Activated T-cell treated with anti-CD3 and anti-CD28 coated beads, Interleukin-2, amount 50 U/mL, for 72 hours (primary cell): ENCODE measurements at places on chromosomes 6 and 20.
A peak's percentile ranks its signal among the peaks of the same experiment; 100 is the strongest.

DNA sequence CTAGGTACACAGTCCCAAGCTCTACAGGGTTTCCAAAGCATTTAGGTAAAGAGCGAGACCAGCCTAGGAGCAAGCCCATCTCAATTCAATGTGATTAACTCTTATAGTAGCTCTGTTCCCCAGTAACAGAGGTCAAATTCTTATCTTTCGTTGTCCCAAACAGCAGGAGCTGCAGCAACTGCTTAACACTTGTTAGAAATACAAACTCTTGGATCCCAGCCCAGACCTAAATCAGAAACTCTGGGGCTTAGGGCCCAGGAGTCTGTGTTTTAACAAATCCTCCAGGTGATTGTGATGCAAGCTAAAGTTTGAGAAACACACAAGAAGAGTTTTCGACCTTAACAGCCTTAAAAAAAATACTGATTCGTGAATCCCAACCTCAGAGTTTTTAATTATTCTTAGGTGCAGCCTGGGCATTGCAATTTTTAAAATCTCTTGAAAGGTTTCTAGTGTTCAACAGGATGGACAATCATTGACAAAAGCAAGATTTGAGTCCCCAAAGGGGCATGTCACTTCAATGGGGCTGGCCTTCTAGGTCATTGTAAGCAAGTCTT, 127.4 kb upstream of the HCRTR2 start:
- DNase-seq: no peak

GRCh38 chr6:28490205-28490890, 25.2 kb downstream of the GPX6 start:
- DNase-seq: peak; percentile 23

DNA sequence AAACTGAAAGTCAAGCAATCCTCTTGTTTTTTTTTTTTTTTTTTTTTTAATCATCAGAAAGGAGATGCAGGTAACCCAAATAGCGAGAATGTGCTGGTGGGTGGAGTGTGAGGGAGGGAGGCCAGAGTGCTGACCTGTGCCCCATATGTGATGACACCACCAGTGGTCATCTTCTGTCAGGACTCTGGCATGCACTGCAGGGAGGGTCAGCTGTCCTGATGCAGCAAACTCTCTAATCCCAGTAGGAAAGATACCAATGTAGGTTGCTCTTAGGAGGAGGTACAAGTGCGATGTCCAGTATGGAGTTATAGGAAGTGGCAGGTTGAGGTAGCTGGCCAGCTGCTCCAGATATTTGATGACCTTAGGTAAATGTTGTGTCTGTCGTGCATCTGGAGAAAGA, 2.8 kb upstream of the CST4 start:
- no peak for DNase-seq

DNA sequence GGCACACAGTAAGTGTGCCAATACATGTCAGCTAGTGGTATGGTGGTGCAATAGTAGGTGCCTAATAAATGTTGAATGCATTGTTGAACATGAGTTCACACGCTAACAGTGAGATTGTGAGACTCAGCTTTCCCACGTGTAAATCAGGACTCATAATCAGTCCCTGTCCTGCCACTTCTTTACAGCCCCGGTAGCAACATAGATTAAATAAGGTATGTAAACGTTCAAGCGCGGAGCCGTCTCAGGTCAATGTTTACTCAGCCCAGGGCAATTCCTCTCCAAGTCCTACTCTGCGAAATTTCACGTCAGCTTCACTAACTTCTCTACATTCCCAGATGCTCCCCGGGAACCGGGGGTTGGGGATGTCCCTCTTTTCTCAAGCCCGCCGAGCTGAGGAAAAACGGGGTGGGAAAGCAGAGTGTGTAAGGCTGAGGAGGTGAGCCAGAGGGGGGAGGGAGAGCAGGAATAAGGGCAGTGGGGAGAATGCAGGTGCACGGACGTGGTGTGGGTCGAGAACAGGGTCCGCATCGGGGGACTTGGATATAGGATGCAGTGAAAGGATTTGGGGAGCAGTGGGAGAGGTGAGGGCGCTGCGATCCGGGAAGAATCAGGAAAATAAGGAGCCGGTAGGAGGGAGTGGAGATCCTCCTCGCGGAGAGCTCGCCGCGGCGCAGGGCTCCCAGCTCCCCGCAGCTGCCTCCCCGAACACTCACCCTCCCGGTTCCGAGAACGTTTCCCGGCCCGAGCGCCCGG, 544 bp upstream of the TP53INP2 start:
- DNase-seq: peak; percentile 8

GRCh38 chr6:157258878-157259277, 64.4 kb downstream of the TMEM242 start:
- DNase-seq: peak; percentile 16

- DNase-seq: no peak
Measured at GRCh38 chr20:536426-537010, 7.1 kb downstream of the CSNK2A1 start.

GRCh38 chr20:45987108-45987780, 15.2 kb upstream of the ZNF335 start:
- DNase-seq: peak; percentile 85

DNA sequence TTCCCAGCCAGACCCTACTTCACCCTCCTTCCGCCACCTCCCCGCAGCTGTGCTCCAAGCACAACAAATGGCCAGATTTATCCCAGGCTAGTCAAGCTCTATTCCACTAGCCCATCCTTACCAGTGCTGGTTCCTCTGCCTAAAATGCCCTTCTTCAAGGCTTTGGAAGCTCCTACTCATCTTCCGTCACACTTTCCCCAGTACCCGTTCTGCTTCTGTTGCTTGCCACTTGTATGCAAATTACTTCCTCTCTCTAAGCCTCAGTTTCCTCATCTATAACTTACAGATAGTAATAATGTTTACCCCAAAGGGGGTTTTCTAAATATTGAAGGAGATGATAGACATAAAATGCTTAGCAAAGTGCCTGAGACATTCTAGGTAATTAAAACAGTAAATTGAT, 193.1 kb downstream of the MAFB start:
- DNase-seq: no peak

- no peak for DNase-seq
Measured at GRCh38 chr6:168238159-168238909, 81.2 kb downstream of the DACT2 start.

DNA sequence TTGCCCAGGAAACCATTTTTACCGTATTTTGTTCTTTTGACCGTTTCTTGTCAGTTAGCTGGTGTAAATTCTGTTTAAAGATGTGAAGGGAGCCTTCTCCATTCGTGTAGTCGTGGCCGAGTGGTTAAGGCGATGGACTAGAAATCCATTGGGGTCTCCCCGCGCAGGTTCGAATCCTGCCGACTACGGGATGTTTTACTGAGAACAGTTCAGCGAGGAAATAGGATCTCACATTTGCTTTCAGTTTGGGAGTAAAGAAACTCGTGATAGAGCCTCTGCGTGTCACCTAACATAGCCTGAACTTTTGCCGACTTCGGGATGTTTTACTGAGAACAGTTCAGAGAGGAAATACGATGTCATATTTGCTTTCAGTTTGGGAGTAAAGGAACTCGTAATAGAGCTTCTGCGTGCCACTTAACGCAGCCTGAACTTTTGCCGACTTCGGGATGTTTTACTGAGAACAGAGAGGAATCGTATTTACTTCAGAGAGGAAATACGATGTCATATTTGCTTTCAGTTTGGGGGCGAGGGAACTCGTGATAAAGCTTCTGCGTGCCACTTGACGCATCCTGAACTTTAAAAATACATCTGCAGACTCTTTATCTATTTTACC, 5.9 kb upstream of the ZNF184 start:
- peak; percentile 86 for DNase-seq

DNA sequence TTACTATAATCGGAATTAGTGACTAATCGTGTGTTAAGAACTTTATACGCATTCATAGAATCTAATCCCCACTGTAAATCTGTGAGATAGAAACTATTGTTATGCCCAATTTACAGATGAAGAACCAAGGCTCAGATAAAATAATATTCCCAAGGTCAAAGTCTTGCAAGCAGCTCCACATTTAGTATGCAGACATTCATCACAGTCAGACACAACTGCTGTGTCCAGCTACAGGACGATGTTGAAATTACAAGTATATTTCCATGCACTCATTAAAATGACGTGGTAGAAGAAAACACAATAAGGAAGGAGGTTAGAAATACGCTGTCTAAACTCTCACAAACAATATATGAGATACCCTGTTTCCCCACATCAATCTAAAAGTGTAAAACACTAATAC, 82.5 kb downstream of the PREX1 start:
- DNase-seq: no peak

DNA sequence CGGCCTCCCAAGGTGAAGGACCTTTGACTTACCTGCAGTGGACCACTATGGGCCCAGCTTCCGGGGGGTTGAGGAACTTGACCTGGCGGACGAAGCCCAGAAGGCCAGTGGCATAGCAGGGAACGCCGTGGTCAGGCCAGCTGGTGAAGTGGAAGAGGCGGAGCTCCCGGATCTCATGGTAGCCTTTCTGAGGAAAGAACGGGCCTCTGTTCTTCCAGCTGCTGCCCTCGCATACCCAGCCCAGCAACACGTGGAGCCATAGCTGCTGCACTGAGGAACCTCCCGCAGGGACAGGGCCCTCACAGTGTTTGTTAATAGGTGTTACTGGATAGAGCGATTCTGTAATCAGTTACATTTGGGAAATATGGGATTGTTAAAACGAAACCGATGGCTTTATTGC, 492.1 kb upstream of the CHD6 start:
- DNase-seq: no peak

DNA sequence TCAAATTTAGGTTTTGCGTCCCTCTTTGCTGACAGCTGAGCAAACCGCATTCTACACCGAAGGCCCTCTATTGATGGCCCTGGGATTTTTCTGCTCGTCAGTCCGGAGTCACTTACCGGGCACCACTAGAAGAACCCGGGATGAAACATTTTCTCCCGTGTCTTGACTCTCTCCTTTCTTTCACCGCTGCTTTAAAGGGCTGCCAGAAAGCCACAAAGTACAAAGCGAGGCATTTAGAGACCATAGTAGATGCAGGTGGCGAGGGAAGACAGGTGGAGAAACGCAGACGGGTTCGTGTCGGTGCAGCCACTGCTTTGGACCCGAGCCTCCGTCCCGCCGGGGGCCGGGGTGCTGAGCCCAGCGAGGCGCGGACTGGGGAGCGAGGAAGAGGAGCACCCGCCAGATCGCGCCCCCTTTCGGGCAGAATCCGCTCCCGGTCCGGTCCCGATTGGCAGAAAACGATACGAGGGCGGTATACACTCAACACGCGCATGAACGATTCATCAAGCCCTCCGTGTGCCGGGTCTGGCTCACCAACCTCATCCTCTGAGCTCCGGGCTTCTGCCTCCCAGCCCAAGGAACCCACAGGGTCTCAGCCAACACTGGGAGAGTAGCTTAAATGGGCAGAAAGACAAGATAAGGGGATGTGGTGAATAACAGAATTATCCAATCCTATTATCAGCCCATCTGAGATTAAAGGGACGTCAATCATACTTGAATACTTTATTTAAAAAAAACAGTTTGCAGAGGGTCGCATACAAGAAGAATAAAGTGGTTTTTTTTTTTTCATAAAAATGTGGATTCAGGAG, 84.9 kb downstream of the TRIM27 start:
- peak; percentile 86 for DNase-seq

GRCh38 chr20:57638173-57638894, 18.1 kb upstream of the ZBP1 start:
- no peak for DNase-seq

- no peak for DNase-seq
Measured at GRCh38 chr20:36267605-36268381, 31.5 kb downstream of the AAR2 start.

- no peak for DNase-seq
Measured at GRCh38 chr20:60497298-60498035, 539.2 kb downstream of the CDH26 start.

- DNase-seq: no peak
Measured at GRCh38 chr20:6886065-6886729, 118.7 kb downstream of the BMP2 start.

- DNase-seq: no peak
Measured at GRCh38 chr6:117591405-117591804, 10.9 kb downstream of the GOPC start.

GRCh38 chr6:116741571-116741970, 23.9 kb downstream of the FAM162B start:
- no peak for DNase-seq

DNA sequence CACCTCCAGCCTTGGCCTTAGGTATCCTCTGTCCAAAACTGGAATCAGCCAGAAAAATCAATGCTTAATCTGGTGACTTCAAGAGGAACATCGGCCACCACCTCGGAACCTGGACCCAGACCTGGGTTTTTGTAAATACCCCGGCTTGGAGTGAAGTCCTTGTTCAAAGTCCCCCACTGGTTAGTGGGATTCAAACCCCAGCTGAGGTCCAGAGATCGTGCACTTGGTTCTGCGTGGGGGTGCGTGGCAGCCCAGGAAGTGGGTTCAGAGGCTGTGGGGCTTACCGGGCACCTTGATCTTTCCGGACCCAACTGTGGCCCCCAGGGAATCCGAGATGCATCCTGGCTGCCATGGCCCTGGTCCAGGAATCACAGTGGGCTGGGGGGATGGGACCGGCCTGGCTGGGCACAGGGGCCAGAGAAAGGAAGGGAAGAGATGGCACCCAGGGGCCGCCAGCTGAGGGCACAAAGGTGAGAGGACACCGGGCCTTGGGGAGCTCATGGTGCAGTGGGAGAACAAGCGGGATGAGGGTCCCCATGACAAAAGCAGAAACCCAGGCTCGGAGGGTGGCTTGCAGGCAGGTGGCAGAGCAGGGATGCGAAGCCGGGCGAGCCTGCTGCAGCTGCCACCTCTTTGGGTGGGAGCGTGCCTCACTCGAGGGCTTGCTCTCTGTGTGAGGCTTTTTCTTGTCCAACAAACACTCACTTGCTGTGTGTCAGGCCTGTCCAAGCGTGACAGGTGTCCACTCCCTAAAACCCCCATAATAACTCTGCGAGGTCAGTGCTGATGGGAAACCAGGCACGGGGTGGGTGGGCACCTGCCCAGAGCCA, 27.7 kb downstream of the ZBP1 start:
- no peak for DNase-seq

DNA sequence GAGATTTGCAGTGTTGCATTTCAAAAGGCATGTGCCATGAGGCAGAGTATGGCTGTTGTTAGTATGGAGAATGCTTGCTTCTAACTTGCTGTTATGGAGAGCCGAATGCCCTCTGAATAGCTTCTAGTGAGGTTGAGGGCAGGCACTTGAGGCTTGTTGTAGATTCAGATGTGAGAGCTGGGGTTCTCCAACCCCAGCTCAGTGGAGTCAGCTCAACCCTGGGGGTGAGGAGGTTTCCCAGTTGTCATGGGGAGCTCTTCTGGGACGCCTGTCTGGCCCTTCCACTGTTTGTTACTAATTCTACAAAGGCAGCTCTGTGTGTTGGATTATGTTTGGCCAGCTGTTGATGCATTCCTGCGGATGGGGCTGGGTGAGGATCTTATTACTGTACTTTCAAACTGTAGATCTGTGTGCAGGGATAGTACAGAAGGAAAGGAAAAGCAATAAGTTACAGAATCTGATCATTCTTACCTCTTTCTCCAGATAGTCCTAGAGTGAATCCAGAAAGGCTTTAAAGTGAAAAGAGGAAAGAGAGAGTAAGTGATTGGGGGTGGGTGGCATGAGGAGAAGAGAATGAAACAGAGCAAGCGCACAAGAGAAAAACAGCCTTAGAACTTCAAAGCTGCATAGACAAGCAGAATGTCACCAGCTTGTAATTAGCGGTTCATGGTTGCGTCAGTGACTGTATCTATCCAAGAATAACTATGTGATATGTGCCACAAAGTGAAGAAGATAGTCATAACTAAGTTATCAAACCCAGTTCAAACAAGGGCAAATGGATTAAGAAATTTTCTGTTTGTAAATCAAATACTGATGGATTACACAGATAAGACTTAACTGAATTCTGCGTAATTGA, 148.7 kb downstream of the PRL start:
- DNase-seq: no peak
